EL (cell line): ENCODE measurements at places on chromosomes 7 and 10.

GRCh38 chr7:40356871-40357709, 222.3 kb downstream of the SUGCT start:
- DNase-seq, result no peak

DNA sequence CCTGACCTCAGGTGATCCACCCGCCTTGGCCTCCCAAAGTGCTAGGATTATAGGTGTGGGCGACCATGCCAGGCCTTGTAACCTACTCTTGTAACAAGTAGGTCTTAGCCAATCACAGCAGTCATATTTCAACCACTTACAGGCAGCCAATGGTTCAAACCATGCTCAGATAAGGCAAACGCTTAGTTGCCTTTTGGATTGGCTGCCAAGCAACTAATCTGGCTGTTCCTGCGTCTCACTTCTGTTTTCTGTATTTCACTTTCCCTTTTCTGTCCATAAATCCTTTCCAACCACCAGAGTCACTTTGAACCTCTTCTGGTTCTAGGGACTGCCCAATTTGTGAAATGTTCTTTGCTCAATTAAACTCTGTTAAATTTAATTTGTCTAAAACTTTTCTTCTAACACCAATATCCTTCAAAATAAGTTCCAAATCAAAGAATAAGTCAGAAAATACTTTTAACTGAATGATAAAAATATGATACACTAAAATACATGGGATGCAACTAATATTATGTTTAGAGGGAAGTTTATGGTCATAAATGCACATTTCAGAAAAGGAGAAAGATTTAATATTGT, 19.1 kb upstream of the PRF1 start:
- no peak for DNase-seq

DNA sequence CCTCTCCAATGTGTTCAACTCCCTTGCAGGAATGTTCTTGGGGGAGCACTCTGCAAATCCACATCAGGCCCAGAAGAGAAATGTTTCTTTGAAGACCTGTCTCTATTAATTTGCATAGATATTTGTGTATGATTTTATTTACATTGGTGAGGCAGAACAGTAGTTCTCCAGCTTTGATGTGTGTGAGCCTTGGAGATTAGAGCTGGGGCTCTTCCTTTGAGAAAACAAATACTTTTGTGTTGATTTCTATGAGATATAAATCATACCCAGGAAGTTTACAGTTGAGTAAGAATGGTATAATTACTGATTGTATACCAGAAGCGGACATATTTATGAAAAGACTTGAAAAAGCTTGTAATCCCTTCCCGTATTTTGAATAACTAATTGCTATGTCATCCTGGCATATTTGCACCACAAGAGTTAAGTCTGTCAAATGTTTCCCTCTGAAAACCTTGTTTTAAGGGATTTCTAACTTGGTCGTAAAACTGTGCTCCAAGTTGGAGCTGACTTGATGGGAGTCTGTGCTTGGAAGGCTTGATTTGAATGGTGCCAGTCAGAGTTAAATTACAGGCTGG, 468.5 kb downstream of the LRMDA start:
- DNase-seq, result no peak

DNA sequence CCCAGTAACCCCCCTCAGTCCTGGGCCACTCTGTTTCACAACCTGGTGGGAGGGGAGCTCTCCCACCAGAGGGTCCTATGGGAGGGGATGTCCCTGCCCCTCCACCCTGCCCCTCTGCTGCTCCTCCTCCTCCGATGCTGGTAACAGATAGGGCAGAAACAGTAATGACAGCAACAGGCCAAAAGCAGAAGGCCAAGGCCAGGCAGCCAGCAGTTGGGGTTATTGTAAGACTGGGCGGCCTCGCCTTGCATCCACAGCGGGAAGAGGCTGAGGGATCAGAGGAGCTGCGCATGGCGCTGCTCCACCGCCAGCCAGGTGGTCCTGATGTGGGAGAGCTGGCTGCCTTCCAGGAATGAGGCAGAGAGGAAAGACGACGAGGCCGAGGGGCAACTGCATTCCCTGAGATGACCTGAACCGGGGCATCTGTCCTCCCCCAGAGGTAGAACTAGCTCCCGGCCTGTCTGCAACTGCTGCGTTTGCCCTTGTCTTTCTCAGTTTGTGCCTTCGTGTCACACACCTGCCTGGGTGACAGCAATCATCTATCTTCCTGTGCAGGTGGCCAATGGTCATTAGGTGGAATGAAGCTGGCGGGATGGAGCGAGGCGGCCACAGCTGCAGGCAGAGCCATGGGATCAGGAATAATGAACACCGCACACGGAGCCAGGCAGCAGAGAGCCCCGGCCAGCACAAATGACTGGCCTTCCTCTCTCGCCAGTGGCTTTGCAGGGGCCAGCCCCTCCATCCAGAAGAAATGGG, 54.0 kb upstream of the CACUL1 start:
- DNase-seq, result no peak

DNA sequence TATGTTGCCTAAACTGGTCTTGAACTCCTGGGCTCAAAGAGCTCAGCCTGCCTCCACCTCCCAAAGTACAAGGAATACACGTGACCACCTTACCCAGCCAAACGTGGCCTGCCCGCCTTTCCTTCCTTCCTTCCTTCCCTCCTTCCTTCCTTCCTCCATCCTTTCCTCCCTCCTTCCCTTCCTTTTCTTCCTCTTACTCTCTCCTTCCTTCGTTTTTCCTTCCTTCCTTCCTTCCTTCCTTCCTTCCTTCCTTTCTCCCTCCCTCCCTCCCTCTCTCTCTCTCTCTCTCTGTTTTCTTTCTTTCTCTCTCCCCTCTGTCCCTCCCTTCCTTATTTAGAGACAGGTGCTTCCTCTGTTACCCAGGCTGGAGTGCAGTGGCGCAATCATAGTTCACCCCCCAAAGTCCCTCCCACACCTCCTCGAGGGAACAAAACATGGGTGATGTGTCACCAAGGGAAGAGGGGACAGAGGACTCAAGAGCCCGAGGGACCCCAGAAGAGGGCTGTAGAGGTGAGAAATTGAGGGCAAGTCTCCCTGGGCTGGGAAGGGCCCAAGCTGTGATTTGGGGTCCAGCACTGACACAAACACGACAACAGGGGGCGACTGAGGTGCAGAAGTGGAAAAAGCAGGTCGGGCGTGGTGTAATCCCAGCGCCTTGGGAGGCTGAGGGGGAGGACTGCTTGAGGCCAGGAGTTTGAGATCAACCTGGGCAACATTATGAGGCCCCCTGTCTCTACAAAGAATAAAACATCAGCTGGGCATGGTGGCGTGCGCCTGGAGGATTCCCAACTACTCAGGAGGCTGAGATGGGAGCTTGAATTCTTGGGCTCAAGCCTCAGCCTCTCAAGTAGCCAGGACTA, 28.1 kb downstream of the EPHB4 start:
- DNase-seq, result peak; percentile 70

- DNase-seq, result no peak
Observed at GRCh38 chr7:87944547-87944946, 10.5 kb downstream of the ADAM22 start.

DNA sequence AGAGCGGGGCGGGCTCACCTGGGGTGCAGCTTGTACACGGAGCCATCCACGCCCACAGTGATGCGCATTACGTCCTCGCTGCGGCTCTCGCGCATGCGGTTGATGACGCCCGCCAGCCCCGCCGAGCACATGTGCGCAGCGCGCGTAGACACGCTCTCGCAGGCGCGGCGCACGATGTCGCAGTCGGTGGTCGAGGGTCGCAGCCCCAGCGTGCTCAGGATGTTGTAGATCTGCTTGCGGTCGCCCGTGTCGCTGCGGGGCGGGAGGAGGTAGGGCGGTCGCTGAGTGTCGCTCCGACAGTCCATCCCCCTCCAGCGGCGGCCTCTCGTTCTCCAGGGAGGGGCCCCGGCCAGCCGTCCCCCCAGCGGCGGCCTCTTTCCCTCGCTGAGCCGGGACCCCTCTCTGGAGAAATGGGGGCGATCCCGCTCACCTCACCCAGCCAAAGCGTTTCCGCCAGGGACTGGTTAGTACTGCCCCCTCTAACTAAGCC, 4.4 kb upstream of the MYL7 start:
- no peak for DNase-seq
